ENCODE measurements at places on chromosomes 2 and 18.

GRCh38 chr18:72470391-72470790 is 73.8 kb downstream of the CBLN2 start:
- DNase-seq, result no peak

GRCh38 chr2:54585136-54585733 is 129.1 kb downstream of the SPTBN1 start:
- DNase-seq, result no peak

DNA sequence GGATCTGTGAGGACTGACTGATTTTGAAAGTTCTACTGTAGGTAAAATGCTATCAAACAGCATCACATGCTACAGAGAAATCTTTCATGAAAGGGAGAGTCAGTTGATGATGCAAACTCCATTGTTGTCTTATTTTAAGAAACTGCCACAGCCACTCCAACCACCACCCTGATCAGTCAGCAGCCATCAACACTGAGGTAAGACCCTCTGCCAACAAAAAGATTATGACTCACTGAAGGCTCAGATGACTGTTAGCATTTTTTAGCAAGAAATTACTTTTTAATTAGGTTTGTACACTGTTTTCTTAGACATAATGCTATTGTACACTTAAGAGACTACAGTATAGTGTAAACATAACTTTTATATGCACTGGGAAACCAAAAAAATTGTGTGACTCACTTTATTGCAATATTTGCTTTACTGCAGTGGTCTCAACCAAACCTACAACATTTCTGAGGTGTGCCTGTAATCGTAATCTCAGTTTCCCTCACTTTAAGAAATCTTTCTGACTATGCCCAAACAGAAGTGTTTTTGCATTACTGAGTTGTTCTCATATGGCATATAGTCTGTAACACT is 42.8 kb downstream of the METTL8 start:
- DNase-seq, result no peak

DNA sequence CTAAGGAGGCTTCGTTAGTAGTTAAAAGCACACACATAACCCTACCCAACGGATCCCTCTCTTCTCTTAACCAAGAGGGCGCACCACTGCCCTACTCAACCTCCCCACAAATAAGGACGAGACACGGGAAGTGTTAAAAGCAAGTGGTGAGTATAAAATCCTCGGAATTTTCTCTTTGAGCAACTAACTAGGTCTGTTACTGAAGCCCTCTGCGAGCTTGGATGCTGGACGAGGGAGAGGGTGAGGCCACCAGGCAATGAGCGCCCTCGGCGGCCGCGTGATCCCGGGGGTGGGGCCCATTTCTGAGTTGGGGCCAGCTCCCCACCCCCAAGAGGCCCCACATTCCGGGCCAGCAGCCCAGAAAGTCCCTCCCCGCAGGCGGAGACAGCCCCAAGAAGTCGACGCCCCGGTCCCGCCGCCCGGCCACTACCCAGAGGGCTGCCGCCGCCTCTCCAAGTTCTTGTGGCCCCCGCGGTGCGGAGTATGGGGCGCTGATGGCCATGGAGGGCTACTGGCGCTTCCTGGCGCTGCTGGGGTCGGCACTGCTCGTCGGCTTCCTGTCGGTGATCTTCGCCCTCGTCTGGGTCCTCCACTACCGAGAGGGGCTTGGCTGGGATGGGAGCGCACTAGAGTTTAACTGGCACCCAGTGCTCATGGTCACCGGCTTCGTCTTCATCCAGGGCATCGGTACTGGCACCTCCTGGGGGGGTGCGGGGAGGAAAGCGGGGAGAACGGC is at the start of gene CYBRD1:
Gene CYBRD1, plus strand, starts transcription at position 423 of the 736 bp plus-strand sequence. Its CDS starts 72 bp downstream, at position 495.
- peak; percentile 95 for DNase-seq

DNA sequence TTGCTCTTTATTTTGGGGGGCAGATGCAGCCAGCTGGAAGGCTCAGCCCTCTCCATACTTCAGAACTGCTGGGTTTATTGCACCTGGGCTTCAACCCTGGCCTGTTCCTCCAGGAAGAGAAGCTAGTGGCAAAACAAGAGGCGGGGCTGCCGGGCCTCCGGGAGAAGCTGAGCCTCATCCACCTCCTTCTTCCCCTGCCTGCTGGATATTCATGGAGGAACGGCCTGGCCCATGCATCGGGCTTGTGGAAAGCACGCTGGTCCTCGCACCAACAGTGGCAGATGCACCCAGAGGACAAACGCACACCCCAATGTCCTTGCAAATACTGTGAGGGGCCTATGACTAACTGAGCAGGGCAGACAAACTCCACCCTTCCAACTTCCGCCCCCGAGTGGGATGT is 30.6 kb downstream of the FAM178B start:
- DNase-seq, result peak; percentile 35

DNA sequence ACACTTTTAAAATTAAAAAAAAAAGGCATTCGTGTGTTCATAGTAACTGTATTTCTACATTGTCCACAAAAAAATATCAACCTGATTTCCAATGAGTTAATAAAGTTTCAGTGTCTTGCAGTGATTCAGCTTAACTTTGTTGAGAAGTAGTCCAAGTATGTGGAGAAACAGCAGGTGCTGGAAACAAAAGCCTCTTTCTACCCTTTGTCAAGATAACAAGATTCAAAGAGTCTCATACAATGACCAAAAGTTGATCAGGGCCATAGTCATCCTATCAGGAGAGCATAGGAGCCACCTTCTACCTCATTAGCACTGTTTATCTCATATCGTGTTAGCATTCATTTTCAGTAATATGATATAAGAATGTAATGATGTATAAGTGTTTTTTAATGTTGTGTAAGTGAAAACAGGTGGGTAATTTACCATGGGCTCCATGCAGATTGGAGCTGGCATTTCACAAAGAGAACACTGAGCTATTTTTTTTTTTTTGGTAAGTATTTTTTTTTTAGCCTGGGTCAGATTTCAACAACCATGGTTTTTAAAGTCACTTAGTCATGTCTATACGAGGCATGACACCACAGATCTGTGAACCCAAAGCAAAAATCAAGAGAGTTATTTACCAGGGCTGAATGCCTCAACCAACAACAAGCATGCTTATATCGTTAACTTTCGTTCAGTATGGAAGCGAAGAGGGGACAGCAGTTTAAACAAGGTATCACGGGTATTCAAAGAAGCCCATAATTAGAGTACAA is 165.0 kb upstream of the ZNF521 start:
- DNase-seq, result no peak

DNA sequence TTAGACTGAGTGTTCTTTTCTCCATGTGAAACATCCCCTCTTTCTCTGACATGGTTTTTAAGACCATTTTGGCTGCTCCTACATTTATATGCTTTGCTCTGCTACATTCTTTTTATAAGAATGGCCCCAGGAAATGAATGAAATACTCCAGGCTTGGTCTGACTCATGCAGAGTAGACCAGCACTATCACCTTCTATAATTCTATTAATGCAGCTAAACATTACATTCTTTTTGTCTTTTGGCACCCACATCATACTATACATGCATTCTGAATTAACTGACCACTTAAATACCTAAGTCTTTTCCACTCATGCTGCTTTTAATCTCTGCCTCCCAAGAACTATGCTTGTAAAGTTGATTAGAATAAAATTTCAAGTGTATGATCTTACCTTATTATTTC is 94.1 kb downstream of the AAK1 start:
- DNase-seq, result no peak

GRCh38 chr2:161576421-161576820 is 47.8 kb upstream of the SLC4A10 start:
- DNase-seq, result no peak

- no peak for DNase-seq
Measured at GRCh38 chr2:54409752-54410151, 46.4 kb upstream of the SPTBN1 start.

DNA sequence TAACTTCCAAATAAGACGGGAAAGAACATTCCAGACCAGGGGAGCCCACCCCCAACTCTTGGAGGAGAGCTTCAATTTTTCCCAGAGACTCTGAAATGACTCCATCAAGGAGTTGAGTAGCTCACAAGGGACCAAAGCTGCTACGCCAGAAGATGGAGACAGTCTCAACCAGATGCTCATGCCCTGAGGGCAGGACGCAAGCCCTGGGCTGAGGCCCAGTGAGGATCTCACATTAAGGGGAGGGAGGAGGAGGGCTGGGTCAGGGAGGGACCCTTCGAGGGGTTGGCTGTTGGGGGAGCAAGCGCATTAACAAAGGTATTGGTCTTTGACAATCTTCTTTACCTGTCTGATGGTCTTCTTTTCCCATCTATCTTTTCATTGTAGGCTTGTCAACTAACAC is 141.3 kb upstream of the SLC1A4 start:
- DNase-seq, result peak; percentile 55

- DNase-seq, result no peak
Measured at GRCh38 chr18:51751901-51752300, 554.4 kb upstream of the MEX3C start.

Measured in aorta (tissue), 5 donors.